Stimulated activated CD4-positive, alpha-beta T cell treated with anti-CD3 and anti-CD28 coated beads, Interleukin-2, amount 100 ng/mL, for 4 hours (primary cell): ENCODE measurements at places on chromosomes 6 and 20.

- no peak for DNase-seq
Observed at GRCh38 chr6:53382421-53382820, 33.7 kb upstream of the ELOVL5 start.

DNA sequence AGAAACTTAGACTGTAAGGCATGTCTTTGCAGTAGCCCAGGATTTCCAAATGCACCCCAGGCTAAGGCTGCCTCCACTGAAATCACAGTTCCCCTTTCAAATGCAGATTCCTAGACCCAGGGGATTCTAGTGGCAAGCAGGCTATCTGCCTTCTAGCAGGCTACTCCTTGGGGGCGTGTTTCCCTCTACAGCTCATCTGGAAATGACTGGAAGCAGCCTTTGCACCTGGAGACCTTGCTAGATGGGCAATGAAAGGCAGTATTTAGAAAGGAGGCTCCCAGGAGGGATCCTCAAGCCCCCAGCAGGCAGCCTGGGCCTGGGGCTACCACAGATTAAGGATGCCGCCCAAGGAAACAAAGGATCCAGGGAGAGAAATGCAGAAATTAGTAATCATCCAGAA, 26.0 kb upstream of the SYNDIG1 start:
- DNase-seq, result no peak

DNA sequence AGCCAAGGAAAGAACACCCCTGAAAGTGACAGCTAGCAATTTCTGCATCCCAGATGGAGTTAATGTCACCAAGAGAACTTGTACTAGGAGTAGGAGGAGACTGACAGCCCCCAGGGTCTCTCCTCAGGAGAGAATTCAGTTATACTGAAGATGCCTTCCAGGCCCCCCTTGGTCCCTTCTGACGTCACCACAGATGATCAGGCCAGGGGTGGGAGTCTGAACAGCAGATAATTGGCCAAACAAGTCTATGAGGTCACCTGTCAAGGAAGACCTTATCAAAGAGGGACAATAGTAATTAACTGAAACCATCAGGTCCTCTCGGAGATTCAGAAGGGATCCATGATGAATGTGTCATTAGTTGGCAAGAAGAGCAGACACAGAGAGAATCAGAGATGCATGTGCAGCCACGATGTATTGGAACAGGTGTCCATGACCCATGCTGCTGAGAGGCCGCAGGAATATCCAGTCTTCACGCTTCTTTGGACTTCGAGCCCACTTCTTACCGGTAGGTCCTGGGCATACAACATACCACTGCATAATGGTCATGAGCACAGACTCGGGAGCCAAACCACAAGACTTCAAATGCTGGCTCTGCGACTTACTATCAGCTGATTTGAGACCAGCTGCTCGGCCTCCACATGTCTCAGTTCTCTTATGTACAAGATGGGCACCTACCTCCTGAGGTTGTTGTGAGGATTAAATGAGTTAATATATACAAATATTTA, 10.2 kb downstream of the TRIM10 start:
- no peak for DNase-seq

DNA sequence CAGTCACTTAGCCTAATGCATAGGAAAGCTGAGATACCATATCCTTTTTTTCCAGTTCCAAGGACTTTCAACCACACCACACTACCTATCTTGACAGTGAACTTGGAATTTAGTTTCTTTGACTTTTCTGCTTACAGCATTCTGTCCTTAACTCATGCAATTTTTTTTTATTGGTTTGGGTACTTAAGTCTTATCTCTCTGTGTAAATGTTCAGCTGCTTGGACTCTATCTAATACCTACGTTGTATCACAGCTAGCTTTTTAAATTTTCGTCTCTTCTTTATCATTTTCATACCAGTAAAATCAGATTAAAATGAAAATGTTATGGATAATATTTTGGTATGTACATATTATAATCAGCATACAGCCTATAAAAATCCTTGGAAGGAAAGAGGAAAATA, 106.9 kb upstream of the ADGRF1 start:
- no peak for DNase-seq

DNA sequence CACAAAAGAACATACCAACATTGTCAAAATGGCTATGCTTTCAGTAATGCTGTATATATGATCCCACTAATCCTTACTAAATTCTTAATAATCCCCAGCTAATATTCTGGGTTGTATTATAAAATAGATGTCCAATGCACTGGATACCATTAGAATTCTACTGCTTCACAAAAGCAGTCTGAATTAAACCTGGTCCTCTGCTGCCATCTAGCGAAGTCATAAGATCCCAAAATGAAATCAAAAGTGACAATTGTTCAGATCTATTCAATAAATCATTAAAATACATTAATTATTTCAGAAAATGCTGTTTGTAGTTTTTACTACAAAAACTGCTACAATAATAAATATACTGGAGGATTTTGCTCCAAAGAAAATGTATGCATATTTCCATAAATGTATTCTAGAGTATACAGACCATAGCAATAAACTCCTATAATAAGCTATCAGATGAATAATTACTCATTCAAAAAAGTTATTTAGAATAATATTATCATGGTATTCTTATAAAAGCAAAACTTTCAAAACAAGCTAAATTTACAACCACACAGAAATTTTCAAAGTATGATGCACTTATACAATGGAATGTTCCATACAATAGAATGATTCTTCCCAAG, 92.6 kb downstream of the RNGTT start:
- peak; percentile 13 for DNase-seq

DNA sequence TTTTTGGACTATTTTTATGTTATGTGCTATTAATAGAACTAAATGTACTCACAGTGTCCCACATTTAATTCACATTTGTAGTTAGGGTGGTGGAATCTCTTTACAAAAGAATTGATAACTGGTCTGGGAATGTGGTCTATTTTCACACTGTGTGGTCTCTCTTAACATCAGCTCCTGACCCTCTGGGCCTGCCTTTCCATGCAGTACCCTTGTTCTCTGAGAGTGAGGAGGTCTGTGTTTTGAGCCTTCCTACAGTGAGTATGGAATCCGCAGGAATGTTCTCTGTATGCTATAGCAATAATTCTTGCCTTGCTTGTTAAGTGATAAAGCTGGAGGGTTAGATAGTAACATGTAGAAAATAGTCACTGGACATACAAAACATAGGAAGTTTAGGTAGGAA, 717.3 kb upstream of the POU3F2 start:
- no peak for DNase-seq

- DNase-seq, result no peak
Observed at GRCh38 chr6:138242987-138243592, 24.8 kb upstream of the PBOV1 start.

- DNase-seq, result no peak
Observed at GRCh38 chr6:43600595-43600994, 24.6 kb downstream of the POLH start.

DNA sequence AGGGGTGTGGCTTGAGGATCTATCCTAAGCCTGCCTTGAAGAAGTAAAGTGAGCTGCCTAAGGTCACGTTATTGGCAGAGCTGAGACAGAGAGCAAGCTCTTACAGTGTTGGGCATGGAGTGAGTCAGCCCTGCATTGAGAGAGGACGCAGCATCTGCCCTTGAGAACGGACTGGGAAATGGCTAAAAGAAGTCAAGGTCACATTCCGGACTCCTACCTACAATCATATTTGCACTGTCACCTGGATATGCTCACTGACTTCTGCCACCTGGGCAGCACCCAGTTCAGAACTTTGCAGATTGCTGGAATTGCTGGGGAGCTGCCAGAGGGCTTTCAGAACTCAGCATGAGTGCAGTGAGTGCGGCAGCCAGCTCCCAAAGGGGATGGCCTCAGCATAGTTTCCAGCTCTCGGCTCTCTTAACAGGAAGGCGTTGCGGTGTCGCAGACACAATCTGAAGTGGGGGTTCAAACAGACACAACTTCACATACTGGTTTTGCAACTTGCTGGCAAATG, 199.3 kb upstream of the SGK1 start:
- no peak for DNase-seq

GRCh38 chr20:32231245-32231644, 23.6 kb downstream of the POFUT1 start:
- no peak for DNase-seq

GRCh38 chr6:140548366-140548765, 1173.9 kb upstream of the CITED2 start:
- no peak for DNase-seq

- no peak for DNase-seq
Observed at GRCh38 chr6:127118298-127119101, at the start of gene RSPO3. RSPO3 (plus strand) TSS chr6:127118671; CDS start chr6:127119193, 522 bp downstream.

DNA sequence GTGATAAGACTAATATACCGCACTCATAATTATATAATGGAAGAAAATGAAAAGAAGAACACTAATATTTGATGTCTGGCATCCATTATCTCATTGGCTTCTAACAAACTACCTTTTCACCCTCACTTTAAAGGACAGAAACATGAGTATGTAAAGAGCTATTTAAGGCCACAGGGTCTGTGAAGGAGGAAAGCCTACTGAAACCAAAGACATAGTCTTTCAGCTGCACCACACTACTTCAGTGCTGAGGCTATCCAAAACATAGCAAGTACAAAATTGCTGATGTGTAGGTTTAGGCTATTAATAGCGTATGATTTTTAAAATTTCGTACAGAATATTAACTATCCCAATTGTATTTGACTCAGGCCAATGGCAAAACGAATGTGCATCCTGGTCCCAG, 38.2 kb upstream of the SLC2A12 start:
- no peak for DNase-seq

- no peak for DNase-seq
Observed at GRCh38 chr6:81495999-81496398, 256.5 kb downstream of the TENT5A start.

GRCh38 chr6:158313989-158314388, 1.7 kb downstream of the TULP4 start:
- no peak for DNase-seq

DNA sequence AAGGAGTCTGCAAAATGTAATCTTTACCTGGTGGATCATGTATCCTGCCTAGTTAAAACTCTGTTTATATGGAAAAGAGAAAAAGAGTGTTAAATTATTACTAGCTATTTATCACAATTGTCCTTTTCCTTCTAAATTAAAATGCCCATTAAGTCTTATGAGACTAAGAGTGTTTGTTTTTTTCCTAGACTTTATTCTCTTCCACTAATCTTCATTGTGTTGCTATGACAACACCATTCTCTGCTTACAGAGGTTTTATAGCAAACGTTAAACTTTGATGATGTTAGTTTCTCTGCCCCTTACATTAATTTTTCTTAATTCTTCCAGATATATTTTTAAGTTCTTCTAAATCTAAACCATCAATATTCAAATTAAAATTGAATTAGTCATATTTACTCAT, 420.8 kb downstream of the TBC1D32 start:
- no peak for DNase-seq

- DNase-seq, result no peak
Observed at GRCh38 chr20:3323398-3323797, 84.1 kb downstream of the DNAAF9 start.

- DNase-seq, result no peak
Observed at GRCh38 chr6:30601815-30602641, 15.0 kb downstream of the PPP1R10 start.

- no peak for DNase-seq
Observed at GRCh38 chr6:155830531-155830930, 374.9 kb upstream of the NOX3 start.

DNA sequence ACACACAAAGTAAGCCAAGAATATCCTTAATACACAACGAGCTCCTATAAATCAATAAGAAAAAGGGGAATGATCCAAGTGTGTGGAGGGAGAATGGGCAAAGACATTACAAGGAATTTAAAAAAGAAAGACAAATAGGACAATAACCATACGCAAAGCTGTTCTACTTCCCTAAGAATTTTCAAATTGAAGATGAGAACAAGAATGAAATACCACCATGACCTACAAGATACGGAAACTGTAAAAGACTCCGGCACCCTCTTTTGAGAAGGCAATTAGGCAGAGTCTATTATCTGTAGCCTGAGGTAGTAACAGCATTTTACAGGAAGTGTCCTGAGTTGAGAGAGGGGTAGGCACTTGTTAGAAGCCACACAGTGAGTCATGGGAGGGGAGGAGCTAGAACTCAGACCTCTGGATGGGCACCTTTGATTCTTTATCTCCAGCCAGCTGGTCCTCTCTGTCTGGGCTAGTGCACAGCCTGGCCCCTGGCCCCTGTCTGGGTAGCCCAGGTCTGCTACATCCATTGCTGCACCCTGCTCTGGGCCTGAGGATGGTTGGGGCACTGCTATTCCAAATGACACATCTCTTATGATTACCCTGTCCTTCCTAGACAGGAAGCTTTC, 15.3 kb downstream of the RSPO4 start:
- no peak for DNase-seq
